NCI-H1105 treated with DMSO at 0.1 percent for 48 hours (cell line): ENCODE measurements at places on chromosomes 1 and 21.

DNA sequence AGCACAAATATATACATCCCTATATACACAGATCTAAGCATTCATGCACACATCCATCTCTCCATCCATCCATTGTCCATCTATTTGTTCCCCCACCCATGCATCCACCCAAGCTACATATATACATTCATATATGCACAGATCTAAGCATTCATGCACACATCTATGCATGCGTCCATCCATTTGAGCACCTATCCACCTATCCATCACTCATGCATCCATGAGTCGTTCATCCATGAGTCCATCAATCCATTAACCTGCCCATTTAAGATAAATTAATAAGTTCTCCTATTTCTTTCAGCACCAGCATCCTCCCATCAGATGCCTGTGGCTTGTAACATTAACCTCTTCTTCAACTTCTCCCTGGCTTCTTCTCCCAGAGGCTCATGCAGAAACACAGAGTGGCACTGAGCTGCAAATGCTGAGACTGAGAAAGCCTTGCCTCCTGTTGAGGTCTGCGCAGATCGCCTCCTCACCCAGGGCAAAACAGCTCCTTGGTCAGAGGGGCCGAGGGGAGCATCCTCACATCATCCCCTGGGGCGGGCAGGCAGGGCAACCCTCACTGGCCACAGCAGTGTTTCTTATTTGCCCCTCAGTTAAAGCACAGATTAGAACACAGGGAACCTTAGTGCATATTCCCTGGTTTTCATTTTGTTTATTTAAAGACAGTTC is 17.4 kb upstream of the PDE9A start:
- no peak for DNase-seq

DNA sequence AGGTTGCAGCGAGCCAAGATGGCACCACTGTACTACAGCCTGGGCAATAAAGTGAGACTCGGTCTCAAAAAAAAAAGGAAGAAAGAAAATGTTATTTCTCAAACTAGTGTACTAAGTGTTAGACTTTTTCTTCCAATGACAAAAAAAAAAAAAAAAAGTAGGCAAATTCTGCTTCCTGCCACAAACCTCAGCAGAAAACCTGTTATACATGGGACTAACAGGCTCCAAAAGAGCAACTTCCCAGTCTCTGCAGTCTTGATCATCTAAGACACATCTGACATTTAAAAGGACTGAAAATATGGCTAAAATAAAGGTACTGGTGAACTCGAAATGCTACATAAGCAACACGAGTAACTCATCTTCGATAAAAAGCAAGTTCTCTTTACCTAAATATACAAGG is 59.6 kb downstream of the HSF2BP start:
- DNase-seq: no peak

GRCh38 chr1:231553320-231553719 is 24.9 kb downstream of the TSNAX start:
- DNase-seq: no peak

DNA sequence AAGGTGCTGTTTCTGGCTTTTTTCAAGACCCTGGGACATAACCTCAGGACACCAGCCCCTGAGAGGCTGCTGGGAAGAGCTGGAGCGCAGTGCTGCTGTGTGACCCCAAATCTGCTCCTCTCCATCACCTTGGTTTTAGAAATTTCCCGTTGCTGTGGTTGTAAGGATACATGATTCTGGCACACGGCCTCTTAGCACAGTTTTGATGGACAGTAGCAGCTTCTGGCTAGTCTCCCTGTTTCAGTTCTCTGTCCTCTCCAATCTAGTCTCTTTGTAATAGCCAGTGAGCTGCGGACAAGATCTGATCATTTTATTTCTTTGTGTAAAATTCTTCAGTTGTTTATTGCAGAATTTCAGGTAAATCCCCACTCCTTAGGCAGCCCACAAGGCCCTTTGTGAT is 3.1 kb downstream of the CLIC6 start:
- no peak for DNase-seq

GRCh38 chr1:182993746-182994145 is 29.5 kb upstream of the LAMC1 start:
- DNase-seq: no peak

- DNase-seq: no peak
Measured at GRCh38 chr1:58031416-58031815, 515.1 kb downstream of the OMA1 start.

DNA sequence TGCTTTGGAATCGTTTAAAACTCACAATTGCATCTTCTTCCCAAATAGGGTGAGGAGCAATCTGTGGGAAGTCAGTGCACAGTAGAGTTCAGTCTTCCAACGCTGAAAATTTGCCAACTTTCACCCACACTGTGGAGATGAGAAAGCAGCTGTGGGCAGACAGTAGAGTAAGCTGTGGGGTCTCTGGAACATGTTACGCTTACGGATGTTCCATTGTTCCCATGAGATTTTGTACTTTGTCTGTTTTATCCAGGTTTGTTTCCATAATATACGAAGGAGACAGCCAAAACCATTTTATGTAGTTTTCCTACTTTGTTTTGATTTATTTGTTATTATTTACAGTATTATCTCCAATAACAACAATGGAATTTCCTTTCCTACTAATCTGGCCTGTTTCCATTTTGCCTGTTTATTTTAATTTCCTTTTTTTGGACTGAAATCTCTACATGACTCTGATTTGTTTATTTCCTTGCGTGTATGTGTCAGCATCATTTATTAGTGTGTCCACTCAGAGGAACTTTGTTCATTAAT is 65.1 kb upstream of the RGL1 start:
- no peak for DNase-seq

- no peak for DNase-seq
Measured at GRCh38 chr1:110430366-110430765, 20.6 kb upstream of the PROK1 start.

- DNase-seq: no peak
Measured at GRCh38 chr21:34724857-34725195, 56.0 kb downstream of the CLIC6 start.

GRCh38 chr1:36128126-36128904 is 3.3 kb upstream of the COL8A2 start:
- no peak for DNase-seq

DNA sequence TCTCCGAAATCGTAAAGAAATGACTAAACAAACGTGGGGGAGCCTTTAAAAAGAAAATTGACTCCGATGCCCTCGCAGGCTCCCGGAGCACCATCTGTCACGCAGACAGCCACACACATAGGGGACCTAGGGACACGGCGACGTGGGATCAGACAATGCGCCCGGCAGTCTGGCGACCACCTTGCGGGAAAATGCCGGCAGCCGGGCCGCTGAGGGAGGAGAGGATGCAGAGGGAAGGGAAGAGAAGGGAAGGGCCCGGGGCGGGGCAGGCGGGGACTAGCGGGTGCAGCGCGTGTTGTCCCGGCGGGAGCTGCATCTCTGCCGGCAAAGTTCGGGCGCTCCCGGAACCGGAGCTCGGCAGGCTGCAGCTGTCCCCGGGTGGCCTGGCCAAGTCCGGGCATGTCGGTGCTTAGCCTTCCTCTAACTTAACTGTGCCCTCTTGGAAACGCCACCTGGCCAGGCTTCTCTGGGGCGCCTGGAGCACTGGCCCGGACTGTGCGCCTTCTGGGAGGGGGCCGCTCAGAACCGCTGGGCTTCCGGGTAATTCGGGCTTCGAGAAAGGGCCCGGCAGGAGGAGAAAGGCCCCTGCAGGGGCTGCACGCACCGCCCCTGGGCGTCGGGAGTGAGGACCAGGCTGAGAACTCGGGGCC is 1.8 kb downstream of the NHLH2 start:
- DNase-seq: peak; percentile 59

DNA sequence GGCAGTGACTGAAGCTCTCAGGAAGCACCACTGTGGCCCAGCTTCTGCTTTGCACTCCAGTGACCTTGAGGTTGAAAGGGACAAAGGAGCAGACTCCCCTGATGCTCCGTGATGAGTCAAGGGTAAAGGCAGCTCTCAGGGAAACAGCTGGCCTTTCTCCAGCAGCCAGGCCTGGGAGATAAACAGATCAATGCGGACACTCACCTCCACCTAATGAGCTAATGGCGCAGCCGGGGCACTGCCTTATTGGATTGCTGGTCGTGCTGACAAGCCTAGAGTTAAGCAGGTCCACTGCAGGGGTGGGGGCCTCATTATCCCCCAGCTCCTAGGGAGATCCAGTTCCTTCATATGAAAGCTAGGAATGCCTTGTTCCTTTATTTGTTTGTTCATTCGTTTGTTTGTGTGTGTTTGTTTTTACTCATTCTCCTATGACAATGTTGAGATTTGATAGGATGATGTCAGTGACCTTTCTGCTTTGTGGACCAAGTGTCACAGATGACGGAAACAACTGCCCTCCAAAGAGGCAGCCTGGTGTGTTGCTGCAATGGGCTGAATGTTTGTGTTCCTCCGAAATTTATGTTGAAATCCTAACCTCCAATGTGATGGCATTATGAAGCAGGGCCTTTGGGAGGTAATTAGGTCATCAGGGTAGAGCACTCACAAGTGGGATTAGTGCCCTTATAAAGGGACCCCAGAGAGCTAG is 141.4 kb upstream of the BEND5 start:
- no peak for DNase-seq

DNA sequence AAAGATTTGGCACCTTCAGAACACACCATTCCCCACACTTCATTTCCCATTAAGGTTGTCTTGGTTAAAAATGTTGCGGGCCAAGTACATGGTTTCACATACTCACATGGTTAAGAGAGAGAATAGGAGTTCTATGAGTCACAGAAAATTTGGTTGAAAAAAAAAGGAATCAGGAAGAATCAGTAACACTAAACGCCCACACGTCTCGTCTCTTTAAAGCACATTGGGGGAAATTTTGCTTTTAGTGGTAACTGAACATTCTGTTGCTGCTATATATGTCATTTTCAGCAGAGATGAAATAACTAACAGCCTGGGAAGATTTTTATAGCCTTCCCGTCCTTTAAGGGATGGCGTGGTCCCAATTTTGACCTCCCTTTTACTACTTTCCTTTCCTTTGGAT is 132.9 kb upstream of the ERG start:
- no peak for DNase-seq

DNA sequence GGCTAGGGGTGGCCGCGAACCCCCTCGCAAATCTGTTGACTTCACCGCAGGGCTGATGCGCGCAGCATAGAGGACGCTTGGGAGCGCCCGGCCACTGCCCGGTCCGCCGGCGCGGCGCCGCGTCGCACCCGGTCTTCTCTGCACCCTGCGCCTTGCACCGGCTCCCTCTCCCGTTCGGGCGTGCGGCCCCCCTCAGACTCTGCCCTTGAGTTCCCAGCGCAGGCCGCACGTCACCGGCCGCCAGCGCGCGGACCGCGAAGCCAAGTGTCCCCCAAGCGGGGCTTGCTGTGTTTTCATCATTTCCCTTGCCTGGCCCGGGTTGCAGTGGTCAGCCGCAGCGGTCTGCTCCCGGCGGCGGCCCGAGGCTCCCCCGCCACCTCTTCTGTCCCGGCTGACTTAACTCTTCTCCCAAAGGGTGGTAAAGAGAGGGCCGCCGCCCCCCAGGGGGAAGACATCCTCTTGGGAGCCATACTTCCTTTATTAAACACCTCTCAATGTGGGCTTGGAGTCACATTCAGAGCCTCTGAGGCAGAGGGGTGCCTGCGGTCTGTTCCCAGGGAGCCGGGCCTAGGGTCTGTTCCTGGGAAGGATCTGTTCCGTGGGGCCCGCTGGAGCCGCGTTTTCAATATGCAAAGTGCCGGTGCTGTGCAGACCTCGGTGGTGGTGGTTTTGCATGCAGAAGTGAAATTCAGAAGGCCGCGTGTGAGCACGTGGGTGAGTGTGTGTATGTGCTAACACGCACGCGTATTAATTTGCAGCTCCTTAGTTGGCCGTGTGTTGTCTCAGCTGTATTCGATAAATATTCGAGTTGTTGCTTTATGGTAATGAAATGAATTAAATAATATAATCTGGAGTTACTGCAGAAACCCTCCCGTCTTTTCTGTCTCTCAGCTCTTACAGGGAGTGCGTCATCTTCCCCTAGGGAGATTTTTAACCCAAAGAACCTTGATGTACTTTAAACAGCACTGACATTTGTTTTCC is 17.6 kb downstream of the PBX1 start:
- DNase-seq: no peak

DNA sequence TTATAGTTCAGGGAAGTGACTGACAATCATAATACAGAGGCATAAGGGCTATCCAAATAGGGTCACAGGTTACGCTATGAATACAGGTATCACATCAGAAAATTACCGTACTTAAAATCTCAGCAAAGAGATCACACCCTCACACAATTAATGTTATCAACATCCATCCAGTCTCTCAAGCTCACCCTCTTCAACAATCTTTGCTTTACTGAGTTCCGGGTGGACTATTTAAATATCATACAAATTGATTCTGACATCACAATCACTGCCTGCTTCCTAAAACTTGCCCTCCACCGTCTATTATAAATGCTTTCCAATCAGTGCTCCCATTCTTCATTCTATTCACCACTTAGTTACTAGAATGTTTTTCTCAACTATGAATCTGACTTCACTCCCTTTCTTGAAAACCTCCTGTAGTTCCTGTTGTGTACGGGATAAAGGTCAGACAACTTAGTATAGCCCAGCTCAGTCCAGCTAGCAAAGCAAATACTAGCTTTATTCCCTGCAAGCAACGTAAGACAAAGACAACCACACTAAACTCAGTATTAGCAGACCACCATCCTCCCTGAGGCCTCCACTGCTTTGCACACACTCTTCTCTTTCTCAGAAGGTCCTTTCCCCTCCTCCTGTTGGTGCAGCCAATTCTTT is 398.7 kb downstream of the SMYD3 start:
- DNase-seq: no peak

DNA sequence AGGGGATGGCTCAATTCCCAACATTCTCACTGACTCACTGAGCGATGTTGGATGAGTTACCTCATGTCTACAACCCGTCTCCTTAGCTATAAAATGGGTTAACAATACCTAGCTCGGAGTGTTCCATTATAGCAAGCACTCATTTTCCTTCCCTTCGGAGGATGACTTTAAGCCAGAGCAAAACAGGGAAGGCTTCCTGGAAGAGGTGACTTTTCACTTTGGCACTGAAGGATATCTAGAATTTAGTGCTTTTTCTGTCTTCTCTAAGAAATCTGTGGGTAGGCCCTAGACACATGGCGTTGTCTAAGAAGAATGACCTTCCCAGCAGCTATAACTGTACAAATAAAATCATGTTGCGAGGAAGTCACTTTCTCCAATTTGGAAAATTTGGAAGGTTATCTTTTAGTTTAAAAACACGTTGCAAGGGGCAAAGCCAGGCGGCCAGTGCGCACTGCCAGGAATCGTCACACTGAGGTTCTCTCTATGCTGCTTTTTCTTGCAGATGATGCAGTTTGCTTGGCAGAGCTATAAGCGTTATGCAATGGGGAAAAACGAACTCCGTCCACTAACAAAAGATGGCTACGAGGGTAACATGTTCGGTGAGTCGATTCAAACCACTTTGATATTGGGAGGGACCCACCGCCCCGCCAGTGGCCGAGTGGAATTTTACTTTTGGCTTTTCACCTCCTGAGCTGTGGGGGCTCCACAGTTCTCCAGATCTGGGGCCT is 69.5 kb downstream of the MAN1C1 start:
- no peak for DNase-seq

GRCh38 chr1:12539320-12539704 is 78.7 kb downstream of the DHRS3 start:
- DNase-seq: no peak

- DNase-seq: no peak
Measured at GRCh38 chr1:11796036-11796828, 9.5 kb downstream of the MTHFR start.
